H9 (cell line): ENCODE measurements at places on chromosomes 3 and 15. TPM values are rescaled to one million over a fixed set of nuclear protein-coding genes. Genes with fewer than 3 reads are reported as not detected.

Gene CHST2
- total RNA-seq = 5.8 and 6.3 TPM in 2 replicates

Gene AGBL1
- total RNA-seq = not detected in 2 replicates

Gene RETNLB
- not detected in 2 replicates for total RNA-seq

- no peaks in the 10 kb centered on the region for H3K4me1 ChIP-seq
- no peaks in the 10 kb centered on the region for H3K36me3 ChIP-seq
- H3K4me3 ChIP-seq = no peak overlapping the region
Observed at GRCh38 chr15:88419830-88420229, 47.4 kb downstream of the MRPL46 start.

- no peak for DNase-seq
- no peaks in the 10 kb centered on the region for H3K36me3 ChIP-seq
- H3K27ac ChIP-seq = no peak overlapping the region
- no peak overlapping the region for H3K4me3 ChIP-seq
- no peaks in the 10 kb centered on the region for H3K4me1 ChIP-seq
- no peaks in the 10 kb centered on the region for H3K27me3 ChIP-seq
Observed at GRCh38 chr15:32908872-32909271, 191.1 kb downstream of the GREM1 start.

DNA sequence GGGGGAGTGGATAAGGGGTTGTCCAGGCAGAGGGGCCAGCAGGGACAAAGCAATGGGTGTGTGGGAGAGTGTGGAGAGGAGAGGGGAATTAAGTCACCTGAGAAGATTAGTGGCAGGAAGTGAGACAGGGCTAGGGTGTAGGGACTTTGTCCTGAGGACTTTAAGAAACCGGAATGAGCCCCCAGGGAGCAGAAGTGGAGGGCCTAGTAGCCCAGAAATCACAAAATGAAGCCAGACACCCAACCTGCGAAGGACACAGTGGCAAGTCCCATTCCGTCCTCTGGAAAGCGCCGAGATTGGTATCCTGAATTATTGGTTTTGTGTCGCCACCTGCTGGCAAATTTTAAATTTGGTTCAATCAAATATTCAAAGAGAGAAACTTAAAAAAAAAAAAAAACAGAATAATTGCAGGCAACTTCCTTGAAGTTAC, 78.0 kb upstream of the SLC25A36 start:
- H3K4me3 ChIP-seq = no peak overlapping the region
- DNase-seq = peak; percentile 52
- H3K4me1 ChIP-seq = no peaks in the 10 kb centered on the region
- H3K27me3 ChIP-seq = no peaks in the 10 kb centered on the region

- no peaks in the 10 kb centered on the region for H3K27me3 ChIP-seq
- no peak overlapping the region for H3K4me3 ChIP-seq
- H3K27ac ChIP-seq = no peak overlapping the region
- no peaks in the 10 kb centered on the region for H3K4me1 ChIP-seq
- DNase-seq = no peak
Observed at GRCh38 chr15:82314769-82315518, 34.3 kb downstream of the GOLGA6L10 start.

- peak; percentile 35 for DNase-seq
- H3K27ac ChIP-seq = no peak overlapping the region
- no peaks in the 10 kb centered on the region for H3K27me3 ChIP-seq
Observed at GRCh38 chr3:82000773-82001172, 239.3 kb upstream of the GBE1 start.

DNA sequence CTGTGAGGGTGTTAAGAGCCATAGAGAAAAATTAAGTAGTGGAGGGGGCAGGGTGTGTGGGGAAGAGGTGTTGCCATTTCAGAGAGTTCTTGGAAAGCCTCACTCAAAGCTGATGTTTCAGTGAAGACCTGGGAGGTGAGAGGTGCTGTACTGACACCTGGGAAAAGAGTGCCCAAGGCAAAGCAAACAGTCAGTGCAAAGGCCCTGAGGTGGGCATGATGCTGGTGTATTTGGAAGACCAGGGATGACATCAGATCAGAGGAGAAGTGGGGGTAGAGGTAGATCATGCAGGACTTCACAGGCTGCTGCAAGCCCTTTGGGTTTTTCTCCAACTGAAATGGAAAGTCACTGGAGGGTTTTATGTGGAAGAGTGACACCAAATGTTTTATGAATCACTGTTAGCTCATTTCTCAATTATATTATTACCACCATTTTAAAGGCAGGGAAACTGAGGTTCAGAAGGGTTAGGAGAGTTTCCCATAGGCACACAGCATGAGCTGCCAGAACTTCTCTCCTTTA, 42.8 kb upstream of the SMAD3 start:
- DNase-seq = no peak
- H3K4me1 ChIP-seq = peaks cover 2% of the 10 kb centered on the region; the same call in 1 of the 2 replicates
- H3K4me3 ChIP-seq = no peak overlapping the region
- no peaks in the 10 kb centered on the region for H3K36me3 ChIP-seq
- H3K27ac ChIP-seq = no peak overlapping the region

GRCh38 chr3:141561426-141562034, 74.7 kb downstream of the RASA2 start:
- H3K4me3 ChIP-seq = no peak overlapping the region
- H3K36me3 ChIP-seq = peaks cover 11% of the 10 kb centered on the region
- H3K27ac ChIP-seq = no peak overlapping the region
- DNase-seq = no peak
- no peaks in the 10 kb centered on the region for H3K27me3 ChIP-seq

DNA sequence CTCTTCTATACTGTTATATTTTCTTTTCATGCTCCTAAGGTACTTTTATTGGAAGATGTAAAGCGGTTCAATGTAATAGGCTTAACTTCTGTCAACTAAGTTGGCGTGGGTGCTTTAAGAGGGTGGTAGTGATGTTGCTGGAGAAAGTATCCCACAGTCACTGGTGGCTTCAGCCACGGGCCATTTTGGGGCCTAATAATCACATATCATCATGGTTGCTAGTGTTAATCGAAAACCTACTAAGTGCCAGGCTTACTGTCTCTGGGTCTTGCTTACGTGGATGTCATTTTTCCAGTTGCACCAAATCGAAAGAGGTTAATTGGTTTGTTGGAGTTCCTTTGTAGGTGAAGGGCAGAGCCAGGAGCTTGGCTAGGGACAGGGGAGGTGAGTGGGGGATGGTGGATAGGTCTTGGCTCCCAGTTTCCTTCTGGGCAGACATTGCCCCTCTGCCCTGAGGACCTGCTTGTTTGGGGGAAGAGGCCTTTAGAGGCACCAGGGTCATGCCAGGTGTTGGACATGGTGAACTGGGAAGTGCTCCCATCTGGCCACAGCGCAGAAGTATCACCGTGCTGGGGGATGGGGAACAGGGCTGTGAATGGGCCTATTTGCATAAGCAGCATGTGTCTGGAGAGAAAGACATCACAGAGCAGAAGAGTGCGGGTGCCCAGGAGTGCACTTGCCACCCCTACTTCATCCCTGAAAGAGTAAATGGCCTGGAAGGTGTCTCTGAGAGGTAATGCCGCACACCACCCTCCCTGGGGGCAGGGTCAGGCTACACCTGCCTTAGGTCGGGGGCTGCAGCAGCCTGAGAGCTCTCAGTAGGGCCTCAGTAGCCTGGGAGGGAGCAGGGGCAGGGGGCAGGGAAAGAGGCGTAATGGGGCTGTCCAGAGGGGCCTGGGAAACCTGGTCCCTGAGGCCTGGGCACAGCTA, 62.4 kb upstream of the POLG start:
- peaks cover 96% of the 10 kb centered on the region for H3K27me3 ChIP-seq
- DNase-seq = peak; percentile 69
- H3K4me1 ChIP-seq = peaks cover 7% of the 10 kb centered on the region; the same call in 1 of the 2 replicates
- H3K4me3 ChIP-seq = peak overlapping the region; percentile 33; the same call in 2 of the 3 replicates
- no peak overlapping the region for H3K27ac ChIP-seq
- H3K36me3 ChIP-seq = no peaks in the 10 kb centered on the region

DNA sequence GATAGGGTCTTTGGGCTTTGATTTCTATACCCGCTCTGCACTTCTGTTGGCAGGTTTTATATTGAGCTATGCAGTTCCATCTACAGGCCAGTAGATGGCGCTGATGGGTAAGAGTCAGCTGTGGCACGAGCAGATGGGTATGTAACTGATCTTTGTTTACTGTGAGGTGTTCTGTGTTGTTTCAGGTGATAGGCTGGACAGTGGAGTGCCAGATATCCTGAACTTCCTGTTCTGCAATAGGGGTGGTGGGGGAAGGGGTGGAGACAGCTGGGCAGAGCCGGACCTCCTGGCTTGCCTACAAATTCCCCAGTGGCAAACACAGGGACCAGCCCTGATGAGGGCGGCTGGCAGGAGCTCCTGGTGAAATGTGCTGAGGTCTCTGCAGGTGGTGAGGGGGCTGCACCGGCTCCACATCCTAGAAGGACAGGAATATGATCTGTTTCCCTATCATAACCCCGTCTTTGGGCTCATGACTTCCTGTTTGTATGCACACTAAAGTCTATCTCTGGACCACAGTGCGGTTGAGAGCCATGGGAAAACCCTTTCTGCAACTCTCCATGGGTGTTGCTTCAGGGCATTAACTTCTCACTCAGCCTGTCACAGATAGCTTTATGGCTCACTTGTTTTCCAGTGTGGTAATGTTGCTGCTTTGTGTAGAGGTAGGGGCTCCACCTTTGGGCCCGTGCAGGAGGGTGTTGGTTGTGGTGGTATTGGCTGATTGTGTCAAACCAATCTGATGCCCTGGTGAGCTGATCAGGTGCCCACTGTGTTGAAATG, 13.4 kb upstream of the FAM98B start:
- H3K4me1 ChIP-seq = no peaks in the 10 kb centered on the region
- no peak overlapping the region for H3K27ac ChIP-seq
- peak; percentile 70 for DNase-seq
- H3K36me3 ChIP-seq = no peaks in the 10 kb centered on the region
- H3K4me3 ChIP-seq = no peak overlapping the region; the same call in 2 of the 3 replicates
- no peaks in the 10 kb centered on the region for H3K27me3 ChIP-seq

- H3K27ac ChIP-seq = no peak overlapping the region
- no peaks in the 10 kb centered on the region for H3K36me3 ChIP-seq
- no peak for DNase-seq
- H3K27me3 ChIP-seq = no peaks in the 10 kb centered on the region
- H3K4me3 ChIP-seq = no peak overlapping the region
- peaks cover 8% of the 10 kb centered on the region; the same call in 1 of the 2 replicates for H3K4me1 ChIP-seq
Observed at GRCh38 chr3:61236556-61236955, 14.7 kb downstream of the FHIT start.

- no peak overlapping the region for H3K4me3 ChIP-seq
- 0 out of 2 replicates have a peak, but pooled peaks cover under 1% of the 10 kb centered on the region for H3K36me3 ChIP-seq
- H3K27me3 ChIP-seq = no peaks in the 10 kb centered on the region; the same call in 1 of the 2 replicates
- H3K27ac ChIP-seq = no peak overlapping the region
Observed at GRCh38 chr15:73601451-73602445, 31.4 kb downstream of the NPTN start.

DNA sequence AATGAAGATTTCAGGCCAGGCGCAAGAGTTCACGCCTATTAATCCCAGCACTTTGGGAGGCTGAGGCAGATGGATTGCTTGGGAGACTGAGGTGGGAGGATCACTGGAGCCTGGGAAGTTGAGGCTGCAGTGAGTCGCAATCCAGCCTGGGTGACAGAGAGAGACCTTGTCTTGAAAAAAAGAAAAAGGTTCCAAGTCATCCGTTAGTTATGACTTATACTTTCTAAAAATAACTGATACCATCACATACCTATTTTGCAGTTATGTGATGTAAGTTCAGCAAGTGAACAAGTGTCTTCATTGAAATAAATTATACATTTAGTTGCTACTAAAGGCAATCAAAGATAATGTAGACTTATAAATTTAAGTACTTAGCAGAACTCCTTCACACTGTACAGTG, 22.1 kb downstream of the CLPX start:
- no peak overlapping the region for H3K4me3 ChIP-seq
- peaks cover 17% of the 10 kb centered on the region for H3K36me3 ChIP-seq
- H3K4me1 ChIP-seq = no peaks in the 10 kb centered on the region
- no peak for DNase-seq

- H3K27me3 ChIP-seq = no peaks in the 10 kb centered on the region
- no peak for DNase-seq
Observed at GRCh38 chr3:71554649-71555048, 28.9 kb downstream of the FOXP1 start.

- no peak overlapping the region for H3K4me3 ChIP-seq
- no peaks in the 10 kb centered on the region for H3K36me3 ChIP-seq
- H3K27ac ChIP-seq = no peak overlapping the region
- H3K4me1 ChIP-seq = peaks cover 19% of the 10 kb centered on the region
- peaks cover 19% of the 10 kb centered on the region; the same call in 1 of the 2 replicates for H3K27me3 ChIP-seq
Observed at GRCh38 chr3:23739536-23739935, 66.2 kb upstream of the UBE2E1 start.

DNA sequence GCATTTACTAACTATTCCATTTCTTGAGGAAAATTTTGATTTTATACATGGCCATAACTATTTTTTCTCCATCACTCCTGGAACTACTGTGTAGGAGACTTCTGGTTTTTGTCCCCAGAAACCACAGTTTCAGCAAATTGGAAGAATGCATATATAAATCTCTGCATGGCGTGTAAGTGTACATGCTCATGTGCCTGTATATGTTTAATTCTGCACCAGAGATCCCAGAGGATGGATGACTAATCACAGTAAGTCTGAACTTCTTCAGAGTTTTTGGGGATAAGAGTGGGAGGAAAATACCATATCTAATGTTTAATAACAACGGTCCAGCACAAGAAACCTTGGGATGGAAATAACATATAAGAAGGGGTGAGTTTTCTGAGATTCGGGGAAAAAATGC, 10.9 kb upstream of the COL6A6 start:
- H3K27ac ChIP-seq = no peak overlapping the region
- H3K4me1 ChIP-seq = no peaks in the 10 kb centered on the region
- H3K4me3 ChIP-seq = no peak overlapping the region
- no peaks in the 10 kb centered on the region for H3K27me3 ChIP-seq
- no peak for DNase-seq
- no peaks in the 10 kb centered on the region for H3K36me3 ChIP-seq

DNA sequence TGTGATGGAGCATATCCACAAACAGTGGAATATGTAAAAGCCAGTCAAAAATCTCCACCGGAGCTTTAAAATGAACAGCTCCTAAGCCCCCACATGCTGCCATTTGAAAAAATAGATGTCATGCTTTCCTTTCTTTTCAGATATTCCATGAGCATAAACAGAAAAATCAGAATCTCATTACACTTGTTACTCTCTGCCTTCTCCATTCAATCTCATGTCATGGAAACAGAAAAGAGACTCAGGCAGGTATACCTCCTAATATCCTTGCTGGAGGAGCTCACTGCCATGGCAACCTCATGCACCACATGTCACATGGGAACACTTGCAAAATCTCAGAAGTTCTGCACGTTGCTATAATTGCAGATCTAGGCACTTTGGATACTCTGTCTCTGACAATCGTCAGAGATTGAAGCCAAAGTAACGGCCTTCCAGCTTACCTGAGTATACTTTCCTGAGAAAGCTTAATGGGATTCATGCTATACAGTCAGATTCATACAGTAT, 317.0 kb upstream of the ADAMTS9 start:
- H3K27ac ChIP-seq = no peak overlapping the region
- H3K4me1 ChIP-seq = no peaks in the 10 kb centered on the region
- H3K36me3 ChIP-seq = no peaks in the 10 kb centered on the region
- no peaks in the 10 kb centered on the region for H3K27me3 ChIP-seq
- no peak overlapping the region for H3K4me3 ChIP-seq
